ENCODE measurements at places on chromosomes 2 and 18.

GRCh38 chr18:3177902-3178687 lies 41.7 kb downstream of the MYOM1 start:
- no peak for DNase-seq

DNA sequence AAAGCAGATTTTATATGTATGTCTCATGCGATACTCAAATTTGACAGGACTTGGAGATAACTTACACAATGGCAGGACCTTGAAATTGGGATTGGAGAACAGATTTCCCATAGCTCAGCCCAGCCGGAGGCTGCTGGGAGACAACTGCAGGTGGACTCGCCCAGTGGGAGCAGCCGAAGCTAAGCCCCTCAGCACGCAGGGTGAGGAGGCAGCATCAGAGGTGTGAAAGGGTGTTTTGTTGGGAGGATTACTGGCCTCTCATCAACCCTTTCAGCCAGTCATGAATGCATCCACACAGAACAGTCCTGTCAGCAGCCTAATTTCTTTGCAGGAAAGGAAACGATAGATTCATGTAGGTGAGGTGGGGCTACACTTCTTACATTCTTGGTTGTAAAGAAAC lies 110.4 kb upstream of the DYNAP start:
- DNase-seq: no peak

DNA sequence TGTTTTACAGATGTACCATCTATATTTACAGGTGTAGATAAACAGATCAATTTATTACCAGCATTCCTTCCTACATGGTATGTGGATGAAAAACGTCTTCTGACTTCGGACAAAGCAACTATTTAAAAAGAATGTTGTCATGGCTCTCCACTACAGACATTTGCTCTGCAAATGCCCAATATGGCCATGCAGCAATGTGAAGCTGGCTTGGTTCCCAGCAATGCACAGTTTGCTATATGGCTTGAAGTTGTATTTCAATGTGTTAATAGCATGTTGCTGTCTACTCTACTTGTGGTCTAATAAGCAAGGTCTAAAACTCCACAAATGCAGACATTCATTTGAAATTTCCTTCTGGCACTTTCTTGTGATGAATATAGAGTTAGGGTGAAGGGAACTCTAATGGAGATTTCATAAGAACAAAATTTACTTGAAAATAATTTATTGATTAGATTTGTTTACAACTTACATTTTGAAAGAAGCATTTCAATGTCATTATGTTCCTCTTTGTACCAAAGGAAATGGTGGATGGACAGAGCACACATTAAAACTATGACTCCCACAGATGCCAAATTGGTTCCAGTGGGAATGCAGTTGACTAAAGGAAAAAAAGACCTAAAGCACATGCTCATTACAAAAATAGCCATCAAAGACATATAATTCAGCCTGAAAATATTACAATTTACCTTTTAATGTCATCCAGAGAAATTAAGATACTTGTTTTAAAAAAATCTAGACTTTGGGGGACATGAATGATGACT lies 234.0 kb downstream of the DYM start:
- DNase-seq: no peak

DNA sequence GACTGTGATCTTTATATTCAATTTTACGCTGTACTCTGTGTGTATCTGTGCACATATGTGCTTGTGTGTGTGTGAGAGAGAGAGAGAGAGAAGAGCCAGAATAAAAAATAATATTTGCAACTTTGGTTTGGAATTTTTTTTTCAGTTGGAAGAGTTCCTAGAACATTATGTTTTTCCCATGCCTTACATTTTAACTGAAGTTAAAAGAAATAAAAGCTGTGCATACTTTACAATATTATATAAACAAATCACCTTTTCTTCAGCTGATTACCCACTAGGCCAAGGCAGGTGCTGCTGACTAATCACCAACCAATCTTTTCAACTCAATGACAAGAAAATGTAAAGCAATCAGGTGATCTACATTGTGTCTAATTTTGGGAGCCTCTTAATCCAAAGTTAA lies 366.3 kb downstream of the NYAP2 start:
- no peak for DNase-seq

- no peak for DNase-seq
These were observed 38.4 kb upstream of the NXPH2 start for GRCh38 chr2:138818556-138818955.

DNA sequence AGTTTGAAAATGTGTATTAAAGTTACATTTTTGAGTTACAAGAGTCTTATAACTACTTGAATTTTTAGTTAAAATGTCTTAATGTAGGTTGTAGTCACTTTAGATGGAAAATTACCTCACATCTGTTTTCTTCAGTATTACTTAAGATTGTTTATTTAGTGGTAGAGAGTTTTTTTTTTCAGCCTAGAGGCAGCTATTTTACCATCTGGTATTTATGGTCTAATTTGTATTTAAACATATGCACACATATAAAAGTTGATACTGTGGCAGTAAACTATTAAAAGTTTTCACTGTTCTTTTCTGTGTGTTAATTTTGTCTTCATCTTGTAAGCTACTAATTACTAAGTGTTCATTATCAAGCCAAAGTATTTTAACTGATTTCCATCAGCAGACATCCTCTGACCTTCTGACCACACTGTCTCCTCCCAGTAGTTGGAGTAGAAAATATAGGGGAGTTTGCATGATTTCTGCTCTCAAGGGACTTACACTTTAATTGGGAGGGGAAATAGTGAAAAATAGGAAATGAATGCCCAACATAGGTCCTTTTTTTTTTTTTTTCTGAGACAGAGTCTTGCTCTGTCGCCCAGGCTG lies 4.3 kb downstream of the PMAIP1 start:
- DNase-seq: no peak

GRCh38 chr18:49023938-49024803 lies 73.4 kb upstream of the SMAD7 start:
- DNase-seq: no peak

GRCh38 chr2:146661473-146662096 lies 1183.2 kb upstream of the ACVR2A start:
- peak; percentile 37 for DNase-seq

- no peak for DNase-seq
These were observed 494 bp downstream of the ANKZF1 start for GRCh38 chr2:219230059-219230540.

DNA sequence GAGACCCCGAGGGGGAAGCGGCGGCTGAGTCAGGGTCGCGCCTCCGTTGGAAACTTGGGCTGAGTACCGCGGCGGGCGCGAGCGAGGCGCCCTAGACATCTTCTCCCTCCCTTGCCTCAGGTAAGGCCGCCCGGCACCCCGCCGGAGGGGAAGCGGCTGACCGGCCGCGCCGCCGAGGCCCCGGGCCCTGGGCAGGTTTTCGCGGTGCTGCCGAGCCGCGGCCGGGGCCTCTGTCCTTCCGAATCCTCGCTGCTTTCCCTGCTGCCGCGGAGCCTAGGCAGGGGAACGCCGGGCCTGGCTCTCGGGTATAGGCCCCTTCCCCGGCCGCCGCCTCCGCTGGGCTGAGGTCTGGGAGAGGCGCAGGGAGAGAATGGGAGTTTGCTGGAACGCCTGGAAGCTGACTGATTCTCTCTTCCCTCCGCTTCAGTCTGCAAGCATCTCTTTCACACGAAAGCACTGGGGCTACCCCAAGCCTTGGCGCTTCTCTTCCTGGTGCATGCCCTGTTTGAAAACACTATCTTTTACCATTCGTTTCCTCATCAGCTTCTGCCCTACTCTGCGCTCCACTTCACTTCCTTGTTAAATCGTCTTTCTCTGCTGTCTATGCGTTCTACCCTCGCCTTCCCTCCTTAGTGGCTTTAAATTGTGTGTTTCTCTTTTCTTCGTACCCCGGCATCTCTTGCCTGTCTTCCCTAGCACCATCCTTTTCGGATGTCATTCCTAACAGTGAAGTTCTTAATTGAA lies 652 bp downstream of the PPM1B start:
- peak; percentile 16 for DNase-seq

- DNase-seq: no peak
These were observed 96.1 kb downstream of the MAP2 start for GRCh38 chr2:209519906-209520305.
